Nucleus accumbens (tissue), 56 donors: ENCODE measurements at places on chromosomes 3 and 15.

DNA sequence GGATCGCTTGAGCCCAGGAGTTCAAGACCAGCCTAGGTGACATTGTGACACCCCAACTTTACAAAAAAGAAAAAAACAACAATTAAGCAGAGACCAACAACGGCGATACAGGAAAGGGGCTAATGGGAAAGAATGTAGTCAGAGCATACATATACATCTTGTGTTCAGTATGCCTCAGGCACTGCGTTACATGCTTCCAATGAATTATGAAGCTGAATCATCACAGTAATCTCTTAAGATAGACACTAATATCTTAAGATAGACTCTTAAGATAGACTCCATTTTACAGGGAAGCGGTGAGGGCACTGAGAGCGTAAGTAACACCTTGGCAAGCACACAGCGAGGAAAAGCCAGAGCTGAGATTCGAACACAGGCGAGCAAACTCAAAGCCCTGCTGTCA is 6.1 kb upstream of the LDHAL6B start:
- no peak for DNase-seq

GRCh38 chr3:182215881-182216280 is 504.2 kb downstream of the SOX2 start:
- DNase-seq = no peak

DNA sequence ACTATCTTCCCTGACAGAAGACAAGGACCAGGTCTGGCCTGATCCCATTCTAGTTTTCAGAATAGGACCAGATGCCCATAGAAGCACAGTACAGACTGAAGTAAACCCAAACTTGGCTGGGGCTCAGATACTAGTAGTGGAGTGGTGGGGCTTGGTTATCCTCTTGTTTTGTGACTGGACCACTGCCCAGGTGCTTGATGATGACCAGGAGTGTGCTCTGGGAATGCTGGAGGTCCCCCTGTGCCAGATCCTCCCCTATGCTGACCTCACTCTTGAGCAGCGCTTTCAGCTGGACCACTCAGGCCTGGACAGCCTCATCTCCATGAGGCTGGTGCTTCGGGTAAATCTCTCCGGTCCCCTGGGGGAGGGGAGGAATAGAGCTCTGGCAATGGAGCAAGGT is 36.3 kb downstream of the ESYT3 start:
- DNase-seq = no peak

DNA sequence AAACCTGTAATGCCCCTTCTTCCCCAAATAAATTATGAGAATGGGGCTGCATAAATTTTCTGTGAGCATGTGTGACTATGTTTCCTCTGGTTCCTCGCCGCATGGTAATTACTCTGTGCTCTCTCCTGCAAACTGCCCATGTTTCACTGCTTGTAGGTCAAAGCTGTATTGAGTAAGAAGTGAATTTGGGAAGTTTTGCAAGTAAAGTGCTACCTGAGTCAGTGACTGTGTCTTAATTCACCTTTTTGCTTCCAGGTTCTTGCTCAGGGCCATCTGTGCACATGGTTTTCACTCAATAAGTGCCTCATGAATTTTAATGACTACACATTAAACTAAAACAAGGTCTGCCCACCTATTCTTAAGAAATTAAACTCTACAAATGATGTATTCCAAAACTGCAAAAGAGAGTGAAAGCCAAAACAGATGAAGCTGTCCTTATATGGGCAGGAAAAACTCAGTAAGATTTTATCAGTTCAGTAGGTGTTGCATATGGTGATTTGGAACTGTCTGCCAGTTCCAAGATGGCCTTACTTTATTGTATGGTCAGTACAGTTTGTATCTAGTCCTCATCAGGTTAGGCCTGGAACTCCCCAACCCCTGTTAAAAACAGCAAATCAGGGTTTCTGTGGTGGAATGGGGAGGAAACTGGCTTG is 100.0 kb downstream of the LPP start:
- DNase-seq = no peak

DNA sequence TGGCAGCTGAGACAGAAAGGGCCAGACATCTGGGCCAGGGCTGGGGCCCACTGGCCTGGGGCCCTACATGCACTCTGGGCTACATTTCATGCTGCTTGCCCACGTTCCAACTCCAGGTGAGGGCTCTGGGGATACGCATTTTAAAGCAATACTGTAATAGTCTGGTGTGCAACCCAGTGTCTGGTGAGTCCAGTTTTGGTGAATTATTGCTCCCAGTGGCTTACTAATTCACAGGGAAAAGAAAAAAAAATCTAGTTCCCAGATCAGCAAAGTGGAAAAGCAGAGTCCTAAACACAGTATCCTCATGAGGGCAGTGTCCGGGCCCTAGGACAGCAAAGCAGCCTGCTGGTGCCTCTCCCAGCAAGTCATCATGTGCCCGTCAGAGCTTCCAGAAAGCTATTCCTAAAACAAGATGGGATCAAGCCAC is 82.4 kb downstream of the CCNL1 start:
- peak; percentile 46 for DNase-seq

DNA sequence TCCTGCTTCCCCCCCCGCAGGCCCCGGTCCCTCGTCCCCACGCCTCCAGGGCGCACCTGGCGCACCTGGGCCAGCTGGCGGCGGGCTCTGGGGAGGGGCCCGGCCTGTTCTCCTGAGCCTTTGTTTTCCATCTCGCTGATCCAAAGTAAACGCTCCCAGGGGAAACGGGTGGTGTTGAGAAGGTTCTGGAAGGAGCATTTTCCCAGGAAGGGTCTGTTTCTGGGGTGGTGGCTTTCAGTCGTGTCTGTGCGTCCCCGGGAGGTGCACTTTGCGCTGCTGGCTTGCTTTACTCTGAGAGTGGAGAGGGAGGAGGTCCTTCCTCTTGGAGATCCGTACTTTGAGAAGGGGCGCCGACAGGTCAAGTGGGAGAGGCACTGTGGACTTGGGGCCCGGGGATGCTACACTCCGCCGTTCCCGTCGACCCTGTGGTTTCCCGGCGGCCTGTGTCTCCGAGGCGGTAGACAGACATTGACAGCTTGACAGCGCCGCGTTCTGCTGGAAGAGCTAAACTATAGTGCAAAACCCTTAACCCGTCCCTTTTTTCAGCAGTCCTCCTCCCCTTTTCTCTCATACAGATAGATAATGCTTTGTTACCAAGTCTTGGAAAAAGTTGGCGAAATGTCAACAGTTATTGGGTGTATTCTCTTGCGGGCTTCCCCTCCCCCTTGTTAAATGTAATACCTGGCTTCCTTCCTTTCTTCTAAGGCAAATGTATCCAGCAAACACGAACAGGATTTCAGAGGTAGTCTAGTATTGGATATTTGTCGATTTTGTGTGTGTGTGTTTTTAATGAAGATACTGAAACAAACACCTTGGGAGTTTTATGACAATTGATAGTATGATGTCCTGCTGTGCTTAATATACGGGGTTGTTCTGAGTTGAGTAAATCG is 6.5 kb downstream of the TPM1 start:
- DNase-seq = peak; percentile 49

GRCh38 chr3:143914257-143914656 is 57.4 kb upstream of the DIPK2A start:
- no peak for DNase-seq

DNA sequence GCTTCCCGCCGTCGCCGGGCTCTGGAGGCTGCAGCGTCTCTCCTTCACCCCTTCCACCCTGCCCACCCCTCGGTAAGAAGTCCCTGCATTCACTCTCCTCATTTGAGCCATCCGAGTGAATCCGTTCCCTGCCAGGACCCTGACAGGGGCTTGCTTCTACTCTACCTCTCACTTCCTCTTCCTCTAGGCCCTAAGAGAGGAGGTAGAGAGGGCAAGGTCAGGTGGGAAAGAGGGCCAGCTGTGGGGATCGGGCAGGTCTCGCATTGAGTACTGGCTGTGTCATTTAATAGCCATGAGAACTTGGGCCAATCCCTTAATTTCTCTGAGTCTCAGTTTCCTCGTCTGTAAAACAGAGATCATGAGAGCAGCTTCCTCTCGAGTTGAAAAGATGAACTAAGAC is 283.6 kb downstream of the UACA start:
- no peak for DNase-seq

GRCh38 chr3:126918355-126918821 is 64.5 kb upstream of the PLXNA1 start:
- no peak for DNase-seq

- no peak for DNase-seq
These were observed 37.1 kb downstream of the CTXND1 start for GRCh38 chr15:80214910-80215309.

DNA sequence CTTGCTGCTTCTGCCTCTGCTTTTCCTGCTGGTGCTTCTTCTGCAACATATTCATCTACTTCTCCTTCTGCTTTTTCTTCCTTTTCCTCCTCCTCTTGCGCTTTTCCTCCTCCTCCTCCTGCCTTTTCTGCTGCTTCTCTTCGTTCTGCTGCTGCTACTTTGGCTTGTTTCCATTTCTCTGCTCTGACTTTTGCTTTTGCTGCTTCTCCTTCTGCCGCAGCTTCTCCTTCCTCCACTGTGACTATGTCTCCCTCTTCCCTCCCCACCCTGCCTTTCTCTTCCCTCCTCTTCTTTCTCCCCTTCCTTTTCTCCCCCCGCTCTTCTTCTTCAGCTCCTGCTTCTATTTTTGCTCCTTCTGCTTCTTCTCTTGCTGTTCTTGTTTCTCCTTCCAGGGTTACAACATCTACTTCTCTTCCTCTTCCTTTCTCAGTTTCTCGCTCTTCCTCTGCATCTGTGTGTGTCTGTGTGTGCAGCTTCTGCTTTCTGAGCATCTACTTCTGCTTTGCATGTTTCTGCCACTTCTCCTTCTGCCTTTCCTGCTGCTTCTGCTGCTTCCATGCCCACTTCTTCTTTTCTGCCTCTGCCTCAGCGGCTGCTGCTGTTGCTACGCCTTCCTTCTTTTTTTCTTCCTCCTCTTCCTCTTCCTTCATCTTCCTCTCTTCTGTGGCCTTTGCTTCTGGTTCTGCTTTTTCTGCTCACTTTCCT is 51.4 kb downstream of the FAM43A start:
- DNase-seq = no peak

- DNase-seq = no peak
These were observed 119.6 kb downstream of the CHDH start for GRCh38 chr3:53726643-53727042.

- DNase-seq = no peak
These were observed 4.0 kb downstream of the OR5H14 start for GRCh38 chr3:98151241-98151640.

DNA sequence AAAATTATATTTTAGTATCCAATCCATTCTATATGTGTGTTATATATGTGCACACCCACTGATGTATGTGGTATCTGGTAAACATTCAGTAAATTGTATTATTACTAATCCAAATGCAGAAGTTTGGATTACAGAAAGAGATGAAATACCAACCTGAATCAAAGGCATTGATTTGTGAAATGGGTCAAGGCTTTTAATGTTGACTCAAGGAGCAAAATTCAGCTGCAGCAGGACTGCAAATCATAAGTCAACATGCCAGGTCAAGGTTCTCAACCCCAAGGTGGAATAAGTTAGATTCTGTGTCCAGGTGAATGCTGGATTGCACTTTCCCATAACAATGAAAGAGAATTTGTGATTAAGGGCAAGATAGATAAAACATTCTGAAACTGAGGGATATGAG is 190.7 kb downstream of the GAP43 start:
- DNase-seq = no peak
